ENCODE measurements at places on chromosomes 5 and 9. TPM values are rescaled to one million over a fixed set of nuclear protein-coding genes. Genes with fewer than 3 reads are reported as not detected.

Gene DAB2
- 135 TPM for total RNA-seq

Gene AGXT2
- total RNA-seq = not detected

Gene PIP5KL1
- 1.4 TPM for total RNA-seq

Gene PCDHB12
- total RNA-seq = 0.46 TPM

Gene GCNT4
- 5.0 TPM for total RNA-seq

Gene SMARCA2
- total RNA-seq = 61.4 TPM

Gene SLC1A1
- 25.8 TPM for total RNA-seq

Gene RNF130
- 34.7 TPM for total RNA-seq

Gene C9orf57
- total RNA-seq = not detected

Gene OBP2B
- not detected for total RNA-seq

Gene PTPRD
- total RNA-seq = 17.2 TPM

Gene FAM151B
- total RNA-seq = 7.4 TPM

Gene FOXD4L4
- total RNA-seq = 0.20 TPM

Gene NEURL1B
- total RNA-seq = 11.3 TPM

Gene INSL4
- total RNA-seq = not detected

Gene TAF1L
- under 0.01 TPM for total RNA-seq

Gene SAPCD2
- total RNA-seq = 3.7 TPM

Gene PCDHA9
- 0.07 TPM for total RNA-seq

Gene MSMP
- 0.43 TPM for total RNA-seq

Gene IFNA2
- not detected for total RNA-seq

Gene SPINK5
- total RNA-seq = not detected

Gene LOX
- 1,031 TPM for total RNA-seq

Gene PCDHB13
- 0.59 TPM for total RNA-seq

Gene CCDC192
- not detected for total RNA-seq

Gene CFAP90
- total RNA-seq = not detected

Gene SPINK4
- 0.91 TPM for total RNA-seq

Gene MRRF
- 23.6 TPM for total RNA-seq

Gene ADRB2
- 1.2 TPM for total RNA-seq

Gene RASGRF2
- 1.2 TPM for total RNA-seq

Gene PRUNE2
- total RNA-seq = 135 TPM

Gene GABRA1
- 0.17 TPM for total RNA-seq

Gene OR1J2
- 0.50 TPM for total RNA-seq

Gene SARDH
- total RNA-seq = 5.0 TPM

Gene TLR4
- 35.8 TPM for total RNA-seq

Gene TRIM36
- total RNA-seq = 0.13 TPM

Measured in smooth muscle cell of the pulmonary artery (primary cell).